ENCODE measurements at places on chromosomes 6 and 20. TPM values are rescaled to one million over a fixed set of nuclear protein-coding genes. Genes with fewer than 3 reads are reported as not detected.

GRCh38 chr6:125213939-125214338 is 60.4 kb downstream of the TPD52L1 start:
- no peak for DNase-seq

DNA sequence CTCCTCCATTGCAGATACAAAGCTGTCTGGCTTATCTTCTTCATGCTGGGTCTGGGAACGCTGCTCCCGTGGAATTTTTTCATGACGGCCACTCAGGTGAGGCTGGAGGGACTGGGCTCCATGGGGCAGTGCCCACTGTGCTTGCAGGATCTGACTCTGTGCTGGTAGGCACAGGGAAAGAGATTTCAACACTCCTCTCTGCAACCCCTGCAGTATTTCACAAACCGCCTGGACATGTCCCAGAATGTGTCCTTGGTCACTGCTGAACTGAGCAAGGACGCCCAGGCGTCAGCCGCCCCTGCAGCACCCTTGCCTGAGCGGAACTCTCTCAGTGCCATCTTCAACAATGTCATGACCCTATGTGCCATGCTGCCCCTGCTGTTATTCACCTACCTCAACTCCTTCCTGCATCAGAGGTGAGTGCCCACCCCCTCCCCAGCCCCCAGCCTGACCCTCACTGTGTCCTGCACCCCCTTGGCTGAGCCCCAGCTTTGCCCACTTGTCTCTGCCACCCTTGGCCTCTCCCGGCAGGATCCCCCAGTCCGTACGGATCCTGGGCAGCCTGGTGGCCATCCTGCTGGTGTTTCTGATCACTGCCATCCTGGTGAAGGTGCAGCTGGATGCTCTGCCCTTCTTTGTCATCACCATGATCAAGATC is 6.1 kb downstream of the SLC29A1 start:
- DNase-seq: no peak

BEND6 gene
- polyA plus RNA-seq: 0.87 TPM

DNA sequence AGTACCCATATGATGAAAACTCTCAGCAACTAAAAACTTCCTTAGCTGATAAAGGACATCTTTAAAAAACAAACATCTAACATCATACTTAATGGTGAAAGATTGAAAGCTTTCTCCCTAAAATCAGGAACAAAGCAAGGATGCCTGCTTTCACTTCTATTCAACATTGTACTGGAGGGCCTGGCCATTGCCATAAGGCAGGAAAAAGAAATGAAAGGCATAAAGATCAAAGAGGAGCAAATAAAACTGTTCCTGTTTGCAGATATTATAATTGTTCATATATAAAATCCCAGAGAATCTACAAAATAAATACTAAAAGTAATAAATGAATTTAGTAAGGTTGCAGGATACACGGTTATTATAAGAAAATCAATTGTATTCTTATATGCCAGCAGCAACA is 124.6 kb upstream of the ARMC2 start:
- no peak for DNase-seq

- DNase-seq: no peak
Measured at GRCh38 chr6:122853259-122853995, 64.4 kb downstream of the SMPDL3A start.

DNA sequence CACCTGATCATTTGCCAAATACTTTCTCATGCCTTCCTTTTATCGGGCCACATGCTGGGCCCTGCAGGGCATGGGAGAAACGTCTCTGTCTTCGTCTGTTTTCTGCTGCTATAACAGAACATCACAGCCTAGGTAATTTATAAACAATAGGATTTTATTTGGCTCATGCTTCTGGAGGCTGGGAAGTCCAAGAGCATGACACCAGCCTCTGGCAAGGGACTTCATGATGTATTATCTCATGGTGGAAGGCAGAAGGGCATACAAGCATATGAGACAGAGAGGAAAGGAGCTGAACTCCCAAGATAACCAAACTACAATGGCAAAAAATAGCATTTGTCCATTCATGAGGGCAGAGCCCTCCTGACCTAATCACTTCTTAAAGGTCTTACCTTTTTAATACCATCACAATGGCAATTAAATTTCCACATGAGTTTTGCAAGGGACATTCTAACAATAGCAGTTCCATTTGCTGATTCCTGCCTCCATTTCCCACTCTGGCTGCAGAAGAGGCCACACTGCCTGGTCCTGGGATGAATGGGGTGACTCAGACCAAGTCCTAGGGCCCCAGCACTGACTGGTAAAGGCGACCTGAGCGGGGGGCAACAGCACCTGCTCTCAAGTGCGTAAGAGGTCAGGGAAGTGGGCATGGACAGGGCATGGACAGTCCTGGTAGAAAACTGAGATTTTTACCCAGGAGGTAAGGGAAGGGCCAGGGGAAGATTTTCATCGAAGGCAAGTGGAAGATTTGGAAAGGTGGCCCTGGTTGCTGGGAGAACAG is 5.1 kb upstream of the ZBP1 start:
- DNase-seq: no peak

- no peak for DNase-seq
Measured at GRCh38 chr6:4687989-4688947, 87.9 kb upstream of the CDYL start.

YIPF3 gene
- polyA plus RNA-seq: 78.2 TPM

ANGPT4 gene
- polyA plus RNA-seq: 0.06 TPM

- DNase-seq: peak; percentile 31
Measured at GRCh38 chr6:43127877-43128276, 43.2 kb upstream of the SRF start.

DNA sequence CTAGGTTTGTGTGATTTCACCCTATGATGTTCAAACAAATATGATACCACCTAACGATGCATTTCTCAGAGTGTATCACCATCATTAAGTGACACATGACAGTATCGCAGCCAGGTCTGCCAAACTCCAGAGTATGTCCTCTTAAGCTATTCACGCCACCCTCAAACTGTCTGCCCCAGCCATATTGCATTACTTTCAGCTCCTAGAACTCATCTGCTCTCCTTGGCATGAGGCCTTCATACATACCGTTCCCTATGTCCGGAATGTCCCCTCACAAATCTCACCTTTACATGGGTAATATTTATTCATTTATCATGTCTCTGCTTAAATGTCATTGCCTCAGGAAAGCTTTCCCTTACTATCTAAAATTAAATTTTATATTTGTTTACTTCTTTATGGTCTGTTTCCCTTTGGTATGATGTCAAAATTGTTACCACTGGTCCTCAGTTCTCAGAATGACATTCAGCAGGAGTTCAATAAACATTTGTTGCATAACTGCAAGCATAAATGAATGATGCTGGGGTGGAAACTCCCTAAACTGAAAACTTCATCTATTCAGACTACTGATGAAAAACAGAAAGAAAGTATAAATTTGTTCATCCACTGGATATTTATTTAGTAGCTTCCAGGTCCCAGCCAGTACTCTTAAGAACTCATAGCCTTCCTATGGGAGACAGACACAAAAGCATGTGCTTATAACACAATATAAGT is 3.2 kb downstream of the SESN1 start:
- DNase-seq: no peak

- no peak for DNase-seq
Measured at GRCh38 chr6:24401458-24401857, 1.3 kb upstream of the MRS2 start.

CDK19 gene
- polyA plus RNA-seq: 18.6 TPM

- no peak for DNase-seq
Measured at GRCh38 chr6:169252505-169253189, 999 bp downstream of the THBS2 start.

- peak; percentile 42 for DNase-seq
Measured at GRCh38 chr20:33391722-33392415, 9.4 kb downstream of the CDK5RAP1 start.

GRCh38 chr20:62786157-62786556 is 10.1 kb upstream of the MRGBP start:
- DNase-seq: no peak

HLA-DRB5 gene
- polyA plus RNA-seq: 2.3 TPM

TFAP2C gene
- 11.7 TPM for polyA plus RNA-seq

PPP1R14C gene
- 37.5 TPM for polyA plus RNA-seq

TRIM31 gene
- not detected for polyA plus RNA-seq

CDSN gene
- not detected for polyA plus RNA-seq

DNA sequence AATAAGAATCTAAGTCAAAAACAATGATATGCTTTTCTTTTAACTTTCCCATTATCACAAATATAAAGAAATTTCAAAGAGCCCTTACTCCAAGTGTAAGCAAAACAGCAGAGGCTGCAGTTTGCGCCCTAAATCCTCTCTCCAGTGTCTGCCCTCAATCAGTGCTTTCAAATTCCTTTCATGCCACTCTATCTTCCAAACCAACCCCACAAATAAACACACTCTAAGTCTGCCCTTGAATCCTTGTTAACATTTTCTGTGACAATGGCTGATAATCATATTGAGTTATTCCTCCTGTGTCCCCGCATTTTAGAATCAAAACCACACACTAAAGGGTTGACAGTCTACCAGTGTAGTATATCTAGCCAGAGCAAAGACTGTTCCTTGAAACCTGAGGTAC is 317.9 kb upstream of the MARCKS start:
- no peak for DNase-seq

DNA sequence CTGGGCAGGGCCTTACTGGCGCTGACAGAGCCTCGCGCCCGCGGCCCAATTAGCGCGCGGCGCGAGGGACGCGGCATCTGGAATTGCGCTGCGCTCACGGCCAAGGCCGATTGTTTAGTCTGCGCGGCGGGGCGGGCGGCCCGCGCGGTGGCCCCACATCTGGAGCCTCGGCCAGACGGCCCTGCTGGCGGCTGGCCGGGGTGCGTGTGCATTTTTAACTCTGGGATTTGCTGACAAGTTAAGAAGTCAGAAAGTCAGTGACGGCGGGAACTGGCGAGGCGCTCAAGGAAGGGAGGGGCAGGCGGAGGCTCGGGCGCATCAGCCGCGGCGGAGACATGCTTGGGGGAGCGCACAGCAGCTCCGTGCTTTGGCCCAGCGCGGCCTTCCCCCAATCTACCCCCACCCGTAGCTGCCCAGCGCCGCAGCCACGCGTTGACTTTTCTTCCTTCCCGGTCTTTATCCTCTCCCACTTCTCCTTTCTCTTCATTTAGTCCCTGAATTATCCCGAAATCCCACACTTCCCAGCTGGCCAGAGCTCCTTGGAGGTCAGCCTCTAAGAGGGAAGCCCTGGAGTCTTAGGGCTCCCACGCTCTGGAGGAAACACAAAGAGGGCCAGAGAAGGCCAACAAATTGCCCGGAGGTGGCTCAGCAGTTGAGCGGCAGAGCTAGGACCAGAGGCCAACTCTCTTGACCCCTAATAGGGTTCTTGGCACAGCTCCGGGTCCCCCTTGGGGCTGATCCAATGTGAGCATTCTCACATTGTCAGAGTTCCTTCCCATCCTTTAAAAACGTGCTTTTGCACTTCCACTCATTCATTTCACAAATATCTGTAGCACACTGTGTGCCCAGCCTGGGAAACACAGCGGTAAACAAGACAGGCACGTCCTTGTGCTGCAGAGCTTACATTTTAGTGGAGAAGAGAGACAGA is 40.8 kb upstream of the FOXP4 start:
- DNase-seq: peak; percentile 90

DNA sequence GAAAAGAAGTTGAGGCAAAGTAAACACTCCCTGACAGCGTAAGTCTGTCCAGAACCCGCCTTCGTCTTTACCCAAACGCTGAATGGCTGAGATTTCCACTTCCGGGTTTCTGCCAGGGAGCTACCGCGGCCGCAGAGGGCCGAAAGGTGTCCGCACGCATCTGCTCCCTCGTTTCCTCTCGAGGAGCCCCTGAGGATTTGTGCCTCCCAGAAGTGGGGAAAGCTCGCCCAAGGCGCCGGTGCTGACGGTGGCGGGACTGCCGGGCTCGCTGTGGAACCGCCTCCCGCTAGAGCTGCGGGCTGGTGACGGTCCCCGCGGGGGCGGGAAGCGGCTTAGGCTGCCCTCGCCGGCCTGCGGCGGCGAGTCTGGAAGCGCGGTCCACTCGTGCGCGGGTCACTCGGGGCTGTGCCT is 1760.2 kb upstream of the DEFB115 start:
- peak; percentile 0 for DNase-seq

DNA sequence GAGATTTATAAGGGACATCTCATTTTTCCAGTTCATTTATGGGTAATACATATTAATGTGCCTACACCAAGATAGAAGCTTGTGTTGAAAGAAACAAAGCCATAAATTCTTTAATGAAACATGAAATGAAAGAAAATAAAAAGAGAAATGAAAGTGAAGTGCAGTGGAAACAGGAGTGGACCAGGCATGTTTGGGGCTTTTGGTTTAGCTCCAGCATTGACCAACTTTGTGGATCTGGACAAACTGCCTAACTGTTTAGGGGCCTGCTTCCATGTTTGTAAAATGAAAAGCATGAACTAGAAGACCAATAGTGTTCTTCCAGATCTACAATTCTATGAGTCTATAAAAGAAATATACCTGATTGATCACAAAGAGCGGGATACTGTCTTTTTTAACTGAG is 124.9 kb downstream of the GJA10 start:
- DNase-seq: no peak

- no peak for DNase-seq
Measured at GRCh38 chr6:125157725-125158124, 4.2 kb downstream of the TPD52L1 start.

DNA sequence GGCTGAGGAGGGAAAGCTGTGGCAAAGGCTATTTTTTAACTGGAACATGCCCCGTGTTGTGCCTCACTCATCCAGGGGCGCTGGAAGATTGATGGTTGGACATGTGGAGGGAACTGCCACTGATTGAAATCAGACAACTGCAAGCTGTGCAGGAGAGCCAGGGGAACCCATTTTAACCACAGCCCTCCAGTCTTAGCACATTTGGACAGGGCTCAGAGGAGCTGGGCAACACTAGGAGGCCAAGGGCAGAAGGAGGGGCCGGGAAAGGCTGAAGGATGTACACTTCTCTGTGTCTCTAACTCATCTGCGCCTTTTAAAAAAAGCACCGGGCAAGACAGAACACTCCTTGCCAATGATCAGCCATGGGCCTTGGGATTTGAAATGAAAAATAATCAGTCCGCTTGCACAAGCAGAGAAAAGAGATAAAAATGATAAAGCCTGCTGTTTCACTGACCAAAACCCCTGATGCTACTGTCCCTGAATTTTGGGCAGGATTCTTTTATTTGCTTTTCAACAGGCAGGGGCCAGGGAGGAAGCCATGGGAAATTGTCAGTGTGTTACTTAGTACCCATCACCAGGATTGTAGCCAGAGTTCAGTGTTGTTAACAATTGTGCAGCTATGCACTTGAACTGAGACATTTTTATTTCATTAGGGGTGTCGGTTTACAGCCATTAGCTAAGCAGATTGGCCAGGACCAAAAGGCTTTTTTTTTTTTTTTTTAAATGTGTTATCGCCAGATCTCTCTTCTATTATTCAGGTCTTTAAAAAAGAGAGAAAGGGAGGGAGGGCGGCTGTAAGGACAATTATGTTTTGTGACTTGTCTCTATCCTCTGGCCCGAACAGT is 109.3 kb upstream of the EYA4 start:
- peak; percentile 53 for DNase-seq

FAM162B gene
- 6.3 TPM for polyA plus RNA-seq

Measured in muscle of back (tissue), 13 donors.